Left ventricle myocardium inferior (tissue), 1 donor: ENCODE measurements at places on chromosomes 2 and 18. TPM values are rescaled to one million over a fixed set of nuclear protein-coding genes. Genes with fewer than 3 reads are reported as not detected.
A peak's percentile ranks its signal among the peaks of the same experiment; 100 is the strongest.

DNA sequence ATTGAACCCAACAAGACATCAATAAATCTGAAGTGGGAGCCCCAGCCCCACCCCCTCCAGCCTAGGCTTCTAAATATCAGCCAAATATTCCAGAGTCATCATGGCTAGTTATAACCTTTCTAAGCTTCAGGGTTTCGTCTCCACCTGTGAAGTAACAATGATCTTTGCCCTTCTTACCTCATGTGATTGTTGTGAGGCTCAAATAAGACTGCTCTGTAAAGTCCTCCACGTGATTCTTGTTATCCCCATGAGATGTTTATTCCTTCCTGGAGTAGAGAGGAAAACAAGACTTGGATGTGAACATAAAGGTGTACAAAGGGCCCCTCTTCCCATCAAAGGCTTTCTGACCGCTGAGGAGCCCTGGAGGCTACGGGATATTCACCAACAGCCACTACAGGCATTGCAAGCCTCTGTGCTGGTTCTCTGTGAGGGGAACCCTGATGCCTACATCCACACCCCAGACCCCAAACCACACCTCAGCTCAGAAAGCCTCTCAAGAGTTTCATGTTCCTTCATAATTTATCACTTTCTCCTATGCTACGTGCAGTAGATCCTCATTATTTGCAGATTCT lies 20.1 kb upstream of the REEP1 start:
- H3K27ac ChIP-seq: no peak overlapping the region
- no peak overlapping the region for H3K4me3 ChIP-seq
- no peaks in the 10 kb centered on the region for H3K36me3 ChIP-seq
- H3K4me1 ChIP-seq: no peaks in the 10 kb centered on the region
- no peak for DNase-seq
- H3K27me3 ChIP-seq: peaks cover 19% of the 10 kb centered on the region

- no peak overlapping the region for H3K4me3 ChIP-seq
- no peaks in the 10 kb centered on the region for H3K4me1 ChIP-seq
- H3K27me3 ChIP-seq: no peaks in the 10 kb centered on the region
Measured at GRCh38 chr18:41600693-41601391, 354.2 kb upstream of the PIK3C3 start.

DNA sequence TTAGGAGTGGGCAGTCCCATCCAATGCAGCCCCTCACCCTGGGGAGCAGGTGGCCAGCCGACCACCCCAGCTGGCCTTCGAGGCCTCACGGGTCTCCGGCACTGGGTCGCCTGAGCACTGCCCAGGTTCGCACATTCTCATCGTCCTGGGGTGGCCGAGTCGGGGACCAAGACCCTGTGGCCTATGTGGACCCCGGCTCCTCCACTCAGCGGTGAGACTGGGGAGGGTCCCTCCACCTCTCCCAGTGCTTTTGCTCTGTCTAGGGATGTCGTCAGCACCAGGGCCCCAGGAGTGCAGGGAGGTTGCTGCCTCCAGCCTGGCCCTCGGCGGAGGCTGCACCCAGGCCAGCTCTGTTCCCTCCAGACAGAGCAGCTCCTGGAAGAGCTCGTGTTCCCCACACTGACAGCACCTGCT lies 89.6 kb downstream of the TPO start:
- H3K36me3 ChIP-seq: no peaks in the 10 kb centered on the region
- H3K27ac ChIP-seq: peak overlapping the region; percentile 5

DNA sequence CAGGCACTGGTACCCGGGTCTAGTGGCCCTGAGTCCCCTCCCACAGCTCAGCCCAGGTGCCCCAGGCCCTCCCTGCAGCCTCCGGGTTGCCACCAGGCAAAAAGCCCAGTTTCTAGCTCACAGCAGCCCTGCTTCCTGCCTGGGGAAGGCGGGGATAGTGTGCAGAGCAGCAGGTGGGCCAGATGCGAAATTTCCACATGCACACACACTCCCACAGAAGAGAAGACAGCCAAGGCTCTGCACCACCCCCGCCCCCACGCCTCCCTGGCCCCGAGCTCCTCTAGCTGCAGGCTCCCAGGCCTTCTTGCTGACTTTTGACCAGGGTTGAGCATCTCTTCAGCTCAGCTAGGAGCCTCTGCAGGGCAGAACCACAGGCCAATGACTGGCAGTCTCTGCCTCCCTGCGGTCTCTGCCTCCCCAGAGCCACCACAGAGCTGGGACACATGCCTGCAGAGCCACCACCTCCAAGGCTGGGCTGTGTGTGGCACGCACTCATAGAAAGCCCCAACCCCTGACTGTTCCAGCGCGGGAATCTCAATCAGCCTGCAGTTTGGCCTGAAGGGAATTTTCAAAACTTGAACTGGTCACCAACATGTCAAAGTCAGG lies 7.2 kb downstream of the SLC66A2 start:
- no peak overlapping the region for H3K27ac ChIP-seq
- peaks cover 35% of the 10 kb centered on the region for H3K36me3 ChIP-seq
- no peak for DNase-seq
- peaks cover 91% of the 10 kb centered on the region for H3K4me1 ChIP-seq

GRCh38 chr18:10387399-10387798 lies 67.0 kb upstream of the APCDD1 start:
- DNase-seq: no peak
- no peaks in the 10 kb centered on the region for H3K36me3 ChIP-seq
- H3K27ac ChIP-seq: no peak overlapping the region
- H3K27me3 ChIP-seq: no peaks in the 10 kb centered on the region
- H3K4me1 ChIP-seq: no peaks in the 10 kb centered on the region

DNA sequence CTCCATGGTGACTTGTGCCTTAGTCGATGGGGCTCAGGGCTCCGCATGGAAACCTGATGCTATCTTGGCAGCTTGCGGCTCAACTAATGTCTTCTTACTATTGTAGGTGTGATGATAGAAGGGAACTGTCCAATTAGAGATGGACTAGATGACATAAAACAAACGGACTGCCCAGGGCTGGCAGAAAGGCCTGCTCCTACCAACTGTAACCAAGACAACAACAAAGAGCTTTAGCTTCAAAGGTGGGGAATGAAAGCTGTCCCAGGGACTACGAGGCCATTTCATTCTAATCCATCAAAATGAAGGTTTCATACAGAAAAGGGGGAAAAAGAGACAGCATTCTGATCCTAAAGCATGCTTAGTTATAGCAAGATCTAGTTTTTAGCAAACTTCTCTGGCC lies 186.9 kb upstream of the ACAA2 start:
- no peaks in the 10 kb centered on the region for H3K36me3 ChIP-seq
- H3K4me1 ChIP-seq: peaks cover 6% of the 10 kb centered on the region

- no peak for DNase-seq
- H3K4me3 ChIP-seq: no peak overlapping the region
- H3K27me3 ChIP-seq: no peaks in the 10 kb centered on the region
- H3K4me1 ChIP-seq: peaks cover 13% of the 10 kb centered on the region
Measured at GRCh38 chr2:189252991-189253675, 73.6 kb upstream of the COL5A2 start.

- no peak overlapping the region for H3K27ac ChIP-seq
- peaks cover 63% of the 10 kb centered on the region for H3K36me3 ChIP-seq
- H3K4me3 ChIP-seq: no peak overlapping the region
- no peak for DNase-seq
Measured at GRCh38 chr2:237782181-237782580, 16.4 kb upstream of the RBM44 start.

GRCh38 chr2:141142025-141142424 lies 988.8 kb downstream of the LRP1B start:
- no peaks in the 10 kb centered on the region for H3K27me3 ChIP-seq
- no peak overlapping the region for H3K27ac ChIP-seq
- no peak overlapping the region for H3K4me3 ChIP-seq
- no peak for DNase-seq
- H3K4me1 ChIP-seq: no peaks in the 10 kb centered on the region
- no peaks in the 10 kb centered on the region for H3K36me3 ChIP-seq

PMS1 gene
- total RNA-seq: 11.0 TPM

IRS1 gene
- total RNA-seq: 17.8 TPM

KIAA2012 gene
- total RNA-seq: not detected

DNAH6 gene
- 0.14 TPM for total RNA-seq

MCM6 gene
- total RNA-seq: 2.9 TPM

PRKD3 gene
- total RNA-seq: 14.8 TPM
